ENCODE measurements at places on chromosomes 2 and 18.

GRCh38 chr2:170713543-170714380, 1.4 kb upstream of the SP5 start:
- no peak for DNase-seq

DNA sequence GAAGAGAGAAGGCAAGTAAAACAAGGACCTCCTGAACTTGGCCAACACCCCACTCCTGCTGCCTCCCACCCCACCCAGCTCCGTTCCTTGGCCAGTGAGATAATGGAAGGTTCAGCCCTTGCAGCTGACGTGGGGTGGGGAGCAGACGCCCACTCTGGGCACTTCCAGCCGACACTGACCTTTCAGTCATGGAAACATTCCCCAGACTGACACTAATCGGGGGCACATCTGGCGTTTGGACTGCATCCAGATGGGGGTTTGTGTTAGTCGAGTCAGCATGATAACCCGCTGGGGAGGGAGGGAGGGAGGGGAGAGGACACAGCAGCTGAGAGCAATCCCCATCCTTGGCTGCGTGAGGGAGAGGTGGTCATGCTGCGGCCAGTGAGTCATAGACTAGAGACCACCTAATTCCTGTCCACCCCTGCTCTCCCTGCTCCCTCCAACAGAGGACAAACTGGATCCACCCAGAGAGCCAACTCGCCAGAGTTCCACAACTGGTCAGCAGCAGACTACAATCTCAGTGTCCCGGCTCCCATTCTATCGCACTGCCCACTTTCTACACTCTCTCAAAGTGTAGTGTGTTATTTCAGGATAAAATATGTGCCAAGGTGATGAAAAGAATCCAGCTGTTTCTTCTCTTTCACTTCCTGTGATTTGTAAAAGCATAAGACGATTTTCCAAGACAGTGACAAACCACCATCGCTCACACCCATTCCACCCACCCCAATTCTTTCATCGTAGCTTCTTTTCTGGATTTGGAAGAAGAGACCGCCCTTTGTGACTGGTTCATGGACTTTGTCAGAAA, 115.4 kb upstream of the PKDCC start:
- no peak for DNase-seq

GRCh38 chr2:222946700-222947287, 86.0 kb downstream of the ACSL3 start:
- DNase-seq = no peak

- no peak for DNase-seq
Observed at GRCh38 chr2:140916410-140916809, 1214.4 kb downstream of the LRP1B start.

GRCh38 chr2:53417385-53417784, 350.2 kb upstream of the CHAC2 start:
- DNase-seq = no peak

DNA sequence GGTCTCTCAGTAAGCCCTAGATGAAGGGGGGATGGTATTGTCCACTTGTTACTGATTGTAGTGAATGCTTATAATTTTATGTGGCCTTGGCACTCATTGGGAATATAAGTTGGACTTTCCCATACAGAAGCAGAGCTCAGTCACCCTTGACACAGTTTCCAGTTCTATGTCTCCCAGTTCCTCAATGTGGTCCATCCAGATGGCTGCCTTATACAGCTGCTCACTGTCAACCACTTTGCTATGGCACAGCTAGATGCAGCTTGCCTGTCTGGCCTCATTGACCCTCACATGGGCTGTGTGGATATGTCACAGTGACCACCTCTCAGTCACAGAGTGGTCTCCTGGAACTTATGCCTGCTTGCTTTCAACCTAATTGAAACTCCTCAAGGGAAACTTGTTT, 21.7 kb downstream of the SLC39A6 start:
- DNase-seq = no peak

- DNase-seq = no peak
Observed at GRCh38 chr2:236969767-236970655, 115.7 kb upstream of the COPS8 start.

- no peak for DNase-seq
Observed at GRCh38 chr2:63894167-63894566, 52.5 kb downstream of the UGP2 start.

- no peak for DNase-seq
Observed at GRCh38 chr18:10015288-10015701, 101.5 kb downstream of the VAPA start.

DNA sequence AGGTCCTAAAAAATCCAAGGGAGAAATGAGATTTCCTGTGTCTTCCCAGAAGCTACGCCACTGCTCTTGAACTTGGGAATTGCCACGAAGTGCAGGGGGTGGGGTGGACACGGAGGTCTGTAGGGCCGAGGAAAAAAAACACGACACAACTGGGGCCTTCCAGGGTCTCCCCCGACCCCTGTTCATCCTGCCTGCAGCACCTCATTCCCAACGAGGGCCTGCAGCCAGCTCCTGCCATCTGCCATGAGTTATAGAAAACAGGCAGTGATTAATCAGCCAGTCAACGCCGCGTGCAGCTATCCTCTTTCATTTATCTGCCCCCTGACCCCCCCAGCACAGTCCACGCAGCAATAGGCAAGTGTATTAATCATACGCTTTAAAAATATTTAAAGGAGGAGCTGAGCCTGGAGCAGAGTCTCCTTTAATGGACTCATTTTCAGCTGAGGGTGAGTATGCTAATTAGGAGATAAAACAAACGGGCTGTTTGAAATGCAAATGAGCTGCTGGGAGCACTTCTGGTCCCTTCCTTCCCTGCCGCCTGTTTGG, 209.9 kb downstream of the TFCP2L1 start:
- DNase-seq = no peak

- no peak for DNase-seq
Observed at GRCh38 chr2:224308272-224308911, 93.5 kb downstream of the FAM124B start.

DNA sequence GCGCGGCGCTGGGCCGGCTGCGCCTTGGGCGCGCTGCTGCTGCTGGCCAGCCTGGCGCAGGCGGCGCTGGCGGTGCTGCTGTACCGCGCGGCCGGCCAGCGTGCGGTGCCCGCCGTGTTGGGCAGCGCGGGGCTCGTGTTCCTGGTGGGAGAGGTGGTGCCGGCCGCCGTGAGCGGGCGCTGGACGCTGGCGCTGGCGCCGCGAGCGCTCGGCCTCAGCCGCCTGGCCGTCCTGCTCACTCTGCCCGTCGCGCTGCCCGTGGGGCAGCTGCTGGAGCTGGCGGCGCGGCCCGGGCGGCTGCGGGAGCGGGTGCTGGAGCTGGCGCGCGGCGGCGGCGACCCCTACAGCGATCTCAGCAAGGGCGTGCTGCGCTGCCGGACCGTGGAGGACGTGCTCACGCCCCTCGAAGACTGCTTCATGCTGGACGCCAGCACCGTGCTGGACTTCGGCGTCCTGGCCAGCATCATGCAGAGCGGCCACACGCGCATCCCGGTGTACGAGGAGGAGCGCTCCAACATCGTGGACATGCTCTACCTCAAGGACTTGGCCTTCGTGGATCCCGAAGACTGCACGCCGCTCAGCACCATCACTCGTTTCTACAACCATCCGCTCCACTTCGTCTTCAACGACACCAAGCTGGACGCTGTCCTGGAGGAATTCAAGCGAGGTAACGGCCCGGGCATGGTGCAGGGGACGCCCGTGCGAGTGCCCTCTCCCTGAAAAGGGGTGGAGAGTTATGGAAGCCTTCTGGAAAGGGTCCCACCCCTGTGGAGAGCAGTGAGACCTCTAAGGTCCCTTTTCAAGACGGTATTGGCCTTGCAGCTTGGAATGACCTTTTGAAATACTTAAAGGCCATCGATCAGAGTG, 1.0 kb downstream of the CNNM3 start:
- no peak for DNase-seq

- no peak for DNase-seq
Observed at GRCh38 chr2:172246649-172247048, 143.9 kb upstream of the DLX2 start.

DNA sequence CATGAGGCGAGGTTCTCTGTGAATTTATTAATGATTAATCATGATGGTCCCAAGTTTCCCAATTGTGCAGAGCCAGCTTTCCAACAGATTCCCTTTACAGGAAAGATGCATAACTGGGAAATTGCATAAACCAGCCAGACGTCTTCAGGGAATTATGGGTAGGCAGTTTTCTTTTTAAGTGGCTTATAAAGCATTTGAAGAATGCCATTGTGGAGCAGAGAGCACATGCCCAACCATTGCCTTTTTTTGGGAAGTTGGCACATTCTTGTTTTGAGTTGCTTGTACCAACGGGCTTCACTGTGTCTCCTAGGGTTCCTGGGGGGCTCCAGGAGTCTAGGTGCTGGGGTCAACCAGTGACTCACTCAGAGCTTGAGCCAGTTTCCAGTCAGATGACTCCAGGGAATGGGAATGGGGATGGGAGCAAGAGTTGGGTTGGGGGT, 231.7 kb upstream of the FOSL2 start:
- DNase-seq = no peak
